Activated T-helper 2 cell treated with anti-CD3 and anti-CD28 coated beads, Interferon-gamma antibody, Interleukin-2, Interleukin-4, amounts not matched to agents 10 μg/mL and 5 μg/mL and 100 μg/mL, durations not matched to agents 14 hours and 24 hours and 36 hours (primary cell): ENCODE measurements at places on chromosomes 4 and X. TPM values are rescaled to one million over a fixed set of nuclear protein-coding genes. Genes with fewer than 3 reads are reported as not detected.

DNA sequence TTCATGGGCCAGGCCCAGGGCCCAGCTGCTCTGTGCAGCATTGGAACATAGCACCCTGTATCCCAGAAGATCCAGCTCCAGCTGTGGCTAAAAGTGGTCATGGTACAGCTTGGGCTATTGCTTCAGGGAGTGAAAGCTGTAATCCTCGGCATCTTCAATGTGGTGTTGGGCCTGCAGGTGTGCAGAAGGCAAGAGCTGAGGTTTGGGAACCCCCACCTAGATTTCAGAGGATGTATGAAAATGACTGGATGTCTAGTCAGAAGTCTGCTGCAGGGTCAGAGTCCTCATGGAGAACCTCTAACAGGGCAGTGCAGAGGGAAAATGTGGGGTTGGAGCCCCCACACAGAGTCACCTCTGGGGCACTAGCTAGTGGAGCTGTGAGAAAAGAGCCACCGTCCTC, 341.7 kb downstream of the PPP3CA start:
- no peak for DNase-seq

DNA sequence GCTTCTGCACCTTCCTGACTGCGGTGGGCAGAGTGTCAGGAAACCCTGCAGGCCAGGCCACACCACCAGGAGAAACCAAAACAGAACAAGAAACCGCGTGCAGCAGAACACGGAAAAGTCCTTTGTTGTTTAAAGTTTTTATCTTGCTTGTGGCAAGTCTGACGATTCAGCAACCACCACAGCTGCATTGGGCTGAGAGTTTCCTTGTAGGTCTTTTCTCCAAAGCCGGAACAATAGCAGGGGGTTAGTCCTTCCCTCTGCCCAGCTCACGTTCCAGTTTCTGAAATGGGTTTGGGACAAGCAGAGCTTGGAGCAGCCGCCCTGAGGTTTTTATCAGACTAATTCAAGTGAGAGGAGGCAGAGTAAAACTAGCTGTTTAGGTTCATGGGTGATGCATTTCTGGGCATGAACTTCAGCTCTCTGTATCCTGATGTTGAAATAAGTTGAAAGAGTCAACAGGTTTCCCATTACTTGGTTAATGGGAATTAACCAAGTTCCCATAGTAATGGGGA, 216.9 kb downstream of the PTTG2 start:
- DNase-seq, result peak; percentile 54

- no peak for DNase-seq
Observed at GRCh38 chrX:108426262-108426661, 12.0 kb downstream of the COL4A6 start.

The PNMA6A gene
- total RNA-seq, result 0.87 and 1.5 TPM in 2 replicates

The ZXDB gene
- 5.5 and 6.0 TPM in 2 replicates for total RNA-seq
